Occipital lobe (tissue), 3 donors: ENCODE measurements at places on chromosomes 1 and 21. TPM values are rescaled to one million over a fixed set of nuclear protein-coding genes. Genes with fewer than 3 reads are reported as not detected.

Gene ANGPTL7
- not detected for total RNA-seq

Gene TMEM82
- total RNA-seq = not detected

Gene TFF2
- total RNA-seq = not detected

Gene AADACL4
- not detected for total RNA-seq

Gene IPO13
- total RNA-seq = 13.7 TPM

Gene FOXJ3
- total RNA-seq = 107 TPM
